Ovary (tissue), 10 donors: ENCODE measurements at places on chromosomes 5 and 9. TPM values are rescaled to one million over a fixed set of nuclear protein-coding genes. Genes with fewer than 3 reads are reported as not detected.

- DNase-seq: no peak
Measured at GRCh38 chr9:29297592-29297991, 1724.3 kb upstream of the C9orf72 start.

GRCh38 chr5:170503990-170504596 lies at the start of gene KCNIP1:
Gene KCNIP1, plus strand, starts transcription at chr5:170504020.
- DNase-seq: peak; percentile 44

- no peak for DNase-seq
Measured at GRCh38 chr9:20823051-20823450, 139.0 kb downstream of the FOCAD start.

GRCh38 chr5:133353741-133354140 lies 258.6 kb downstream of the FSTL4 start:
- DNase-seq: no peak

- DNase-seq: no peak
Measured at GRCh38 chr9:94805585-94805984, 79.1 kb downstream of the AOPEP start.

DNA sequence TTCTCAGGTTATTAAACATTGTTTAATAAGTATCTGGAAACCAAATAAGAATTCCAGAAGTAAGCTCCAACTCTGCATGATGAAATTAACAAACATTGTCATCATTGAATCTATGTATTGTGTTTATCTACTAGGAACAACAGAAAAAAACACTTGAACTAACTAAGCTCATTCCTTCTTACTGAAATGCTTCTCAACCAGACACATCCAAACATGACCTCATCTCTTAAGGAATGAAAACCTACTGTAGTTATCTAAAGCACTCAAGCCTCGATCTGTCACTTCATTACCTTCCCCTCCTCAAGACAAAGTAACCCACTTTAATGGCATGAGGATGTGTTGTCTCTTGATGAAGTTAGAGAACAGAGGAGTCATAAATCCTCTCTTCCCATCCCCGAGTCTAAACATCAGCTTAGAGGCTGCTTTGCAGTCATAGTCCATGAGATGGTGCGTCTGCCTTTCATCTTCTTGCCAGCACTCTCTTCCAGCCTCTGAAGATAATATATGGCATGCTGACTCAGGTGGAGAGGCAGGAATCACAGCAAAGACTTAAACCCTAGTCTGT lies 86.5 kb downstream of the CEMIP2 start:
- no peak for DNase-seq

DNA sequence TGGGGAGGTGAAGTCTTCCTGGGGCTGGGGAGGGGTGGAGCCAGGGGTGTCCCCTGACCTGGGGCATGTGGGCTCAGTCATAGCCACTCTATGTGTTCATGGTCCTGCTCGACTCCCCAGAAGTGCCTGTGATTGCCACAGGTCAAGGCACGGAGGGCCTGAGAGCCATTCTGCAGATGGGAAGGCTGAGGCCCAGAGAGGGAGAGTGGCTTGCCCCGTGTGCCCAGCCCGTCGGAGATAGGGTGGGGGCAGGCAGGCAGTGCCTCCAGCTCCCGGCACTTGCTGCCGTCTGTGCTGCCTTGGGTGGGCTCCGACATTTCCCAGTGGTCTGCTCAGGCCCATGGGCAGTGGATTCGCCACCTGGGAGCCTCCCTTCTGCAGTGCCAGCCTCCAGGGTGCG lies 74.0 kb downstream of the RXRA start:
- DNase-seq: no peak

DNA sequence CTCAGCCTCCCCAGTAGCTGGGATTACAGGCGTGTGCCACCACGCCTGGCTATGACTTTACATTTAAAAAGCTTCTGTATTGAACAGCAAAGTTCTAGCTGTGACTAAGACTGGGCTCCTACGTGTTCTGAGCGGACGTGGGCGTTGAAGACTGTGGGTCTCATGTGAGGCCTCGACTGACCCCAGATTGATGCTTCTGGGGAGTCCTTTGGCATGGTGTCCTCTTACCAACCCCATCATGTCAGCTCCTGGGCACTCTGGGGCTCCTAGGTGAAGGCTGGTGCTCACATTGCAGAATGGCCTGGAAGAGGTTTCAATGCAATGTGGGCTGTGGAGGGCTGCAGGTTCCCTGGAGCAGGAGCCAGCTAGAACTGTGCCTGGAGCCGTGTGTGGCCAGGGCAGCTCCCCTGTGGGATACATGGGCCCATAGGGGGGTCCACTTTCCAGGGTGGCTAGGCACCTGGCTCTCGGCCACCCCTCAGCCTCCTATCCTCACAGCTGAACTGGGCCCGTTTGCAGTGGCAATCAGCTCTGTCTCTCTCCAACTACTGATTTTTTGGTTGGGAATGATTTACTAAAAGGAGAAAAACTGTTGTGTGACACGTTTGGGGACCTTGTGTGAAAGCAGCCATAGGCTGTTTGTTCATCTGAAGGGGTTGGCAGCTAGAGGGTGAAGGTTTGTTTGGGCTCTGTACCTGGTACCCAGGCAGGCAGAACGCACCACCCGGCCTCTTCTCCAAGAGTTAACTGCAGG lies 29.7 kb downstream of the SLC25A25 start:
- no peak for DNase-seq

- no peak for DNase-seq
Measured at GRCh38 chr5:2147504-2148311, 265.0 kb upstream of the IRX4 start.

- no peak for DNase-seq
Measured at GRCh38 chr9:74662674-74663073, 165.5 kb downstream of the RORB start.

DNA sequence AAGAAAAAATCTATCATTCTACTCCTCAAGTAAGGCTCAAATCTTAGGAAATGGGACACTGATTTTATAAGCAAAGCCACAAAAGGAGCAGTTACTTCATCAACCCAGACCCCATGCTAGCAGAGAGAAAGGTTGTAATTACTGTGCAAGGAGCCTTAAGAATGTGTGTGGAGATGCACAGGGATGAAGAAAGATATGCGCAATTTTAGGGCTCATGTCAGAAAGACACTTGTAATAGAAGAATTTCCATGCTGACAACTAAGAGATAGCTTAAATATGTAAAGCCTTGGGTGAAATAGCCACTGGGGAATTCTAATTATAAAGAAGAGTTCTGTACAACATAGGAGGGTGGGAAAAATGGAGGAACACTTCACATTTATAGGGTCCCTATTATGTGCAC lies 141.8 kb downstream of the CRB2 start:
- no peak for DNase-seq

DNA sequence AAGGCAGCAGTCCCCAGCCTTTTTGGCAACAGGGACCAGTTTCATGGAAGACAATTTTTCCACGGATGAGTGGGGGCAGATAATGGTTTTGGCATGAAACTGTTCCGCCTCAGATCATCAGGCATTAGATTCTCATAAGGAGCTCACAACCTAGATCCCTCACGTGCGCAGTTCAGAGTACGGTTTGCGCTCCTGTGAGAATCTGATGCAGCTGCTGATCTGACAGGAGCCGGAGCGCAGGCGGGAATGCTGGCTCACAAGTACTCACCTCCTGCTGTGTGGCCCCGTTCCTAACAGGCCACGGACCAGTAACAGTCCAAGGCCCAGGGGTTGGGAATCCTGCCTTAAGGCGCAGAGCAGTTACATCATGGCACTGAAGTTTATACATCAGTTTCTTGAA lies 3.3 kb upstream of the BRD3 start:
- DNase-seq: no peak

DNA sequence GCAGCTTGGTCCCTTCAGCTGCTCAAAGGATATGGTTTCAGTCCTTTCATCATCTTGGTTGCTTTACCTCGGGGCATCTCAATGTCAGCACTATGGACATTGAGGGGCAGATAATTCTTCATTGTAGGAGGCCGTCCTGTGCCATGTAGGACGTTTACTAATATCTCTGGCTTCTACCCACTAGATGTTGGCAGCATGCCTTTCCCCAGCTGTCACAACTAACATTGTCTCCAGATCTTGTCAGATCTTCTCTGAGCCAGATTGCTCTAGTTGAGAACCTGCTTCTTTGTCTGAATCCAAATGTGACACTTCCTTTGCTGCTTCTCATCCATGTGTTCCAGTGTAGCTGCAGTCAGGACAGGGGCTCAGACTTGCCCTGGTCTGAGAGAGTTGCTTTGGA lies 10.3 kb downstream of the PTPA start:
- DNase-seq: no peak

DNA sequence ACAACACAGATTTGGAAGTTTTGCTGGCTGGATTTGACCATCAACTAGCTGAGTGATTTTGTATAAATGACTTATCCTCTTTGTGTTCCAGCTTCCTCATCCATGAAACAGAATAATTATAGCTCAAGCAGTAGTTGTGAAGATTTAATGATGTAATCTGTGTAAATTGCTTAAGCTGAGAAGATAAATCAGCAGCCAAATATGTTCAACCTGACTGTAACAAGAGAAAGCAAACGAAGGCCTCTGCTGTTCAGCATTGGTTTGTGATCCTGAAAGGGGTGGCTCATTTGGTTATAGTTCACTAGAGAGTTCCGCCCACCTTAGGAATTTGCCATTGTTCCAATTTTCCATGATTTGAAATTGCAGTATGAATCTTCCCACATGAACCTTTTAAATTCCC lies 75.7 kb upstream of the CCDC112 start:
- no peak for DNase-seq

DNA sequence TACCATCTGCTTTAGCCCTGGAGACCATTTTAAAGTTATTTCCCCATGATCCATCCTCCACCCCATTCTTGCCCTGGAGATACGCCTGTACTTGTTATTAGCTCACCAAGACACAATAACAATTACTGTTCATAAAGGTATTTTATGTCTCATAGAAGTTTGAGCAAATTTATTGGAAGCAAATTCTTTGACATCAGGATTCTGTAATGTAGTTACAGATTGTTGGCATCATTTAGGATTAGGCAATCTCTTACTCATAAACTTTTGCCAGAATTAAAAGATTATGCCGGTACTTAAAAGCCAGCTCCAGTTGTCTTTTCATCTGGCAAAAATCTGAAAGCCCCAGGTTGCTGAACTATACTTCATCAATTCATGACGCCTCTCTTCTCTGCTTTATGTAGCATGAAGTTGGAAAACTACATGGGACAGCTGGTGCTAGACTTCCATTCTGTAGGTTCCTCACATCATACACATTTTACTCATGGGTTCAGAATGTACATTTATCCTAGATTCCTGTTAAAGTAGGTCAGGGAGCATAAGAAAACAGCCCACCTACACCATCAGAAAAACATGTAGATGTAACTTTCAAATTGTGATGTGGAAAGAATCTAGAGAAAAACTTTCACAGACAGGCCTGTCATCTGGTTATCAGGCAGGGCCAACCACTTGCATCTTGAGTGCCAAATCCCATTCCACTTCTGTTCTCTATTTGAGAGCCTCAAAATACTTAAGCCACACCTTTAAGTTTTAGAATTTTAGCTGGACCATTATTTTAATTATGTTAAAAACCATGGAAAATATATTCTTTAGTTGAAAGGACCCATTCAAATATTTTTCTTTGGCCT lies 14.0 kb downstream of the ATP10B start:
- DNase-seq: no peak

GRCh38 chr5:80255811-80256712 lies at the start of gene SERINC5:
Gene SERINC5, minus strand, starts transcription at chr5:80256048. Its CDS starts 126 bp downstream, at chr5:80255922.
- peak; percentile 90 for DNase-seq

- no peak for DNase-seq
Measured at GRCh38 chr9:129580211-129580915, 40.5 kb downstream of the C9orf50 start.

DNA sequence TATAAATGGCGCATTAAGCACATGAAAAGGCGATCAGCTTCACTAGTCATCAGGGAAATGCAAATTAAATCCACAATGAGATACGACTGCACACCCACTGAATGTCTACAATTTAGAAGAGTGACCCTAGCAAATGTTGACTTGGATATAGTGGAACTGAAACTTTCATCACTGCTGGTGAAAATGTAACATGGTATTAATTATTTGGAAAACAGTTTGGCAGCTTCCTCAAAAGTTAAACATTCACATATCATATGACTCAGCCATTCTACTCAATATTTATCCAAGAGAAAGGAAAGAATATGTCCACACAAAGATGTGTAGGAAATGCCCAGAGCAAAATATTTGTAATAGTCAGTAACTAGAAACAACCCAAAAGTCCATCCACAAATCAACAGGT lies 146.5 kb downstream of the LPAR1 start:
- DNase-seq: no peak

GRCh38 chr5:168740811-168741213 lies 161.6 kb upstream of the PANK3 start:
- DNase-seq: no peak

The SH3TC2 gene
- total RNA-seq: 0.80 TPM

The OR5C1 gene
- not detected for total RNA-seq

The MLANA gene
- total RNA-seq: not detected
